ENCODE measurements at places on chromosomes 11 and 22.

DNA sequence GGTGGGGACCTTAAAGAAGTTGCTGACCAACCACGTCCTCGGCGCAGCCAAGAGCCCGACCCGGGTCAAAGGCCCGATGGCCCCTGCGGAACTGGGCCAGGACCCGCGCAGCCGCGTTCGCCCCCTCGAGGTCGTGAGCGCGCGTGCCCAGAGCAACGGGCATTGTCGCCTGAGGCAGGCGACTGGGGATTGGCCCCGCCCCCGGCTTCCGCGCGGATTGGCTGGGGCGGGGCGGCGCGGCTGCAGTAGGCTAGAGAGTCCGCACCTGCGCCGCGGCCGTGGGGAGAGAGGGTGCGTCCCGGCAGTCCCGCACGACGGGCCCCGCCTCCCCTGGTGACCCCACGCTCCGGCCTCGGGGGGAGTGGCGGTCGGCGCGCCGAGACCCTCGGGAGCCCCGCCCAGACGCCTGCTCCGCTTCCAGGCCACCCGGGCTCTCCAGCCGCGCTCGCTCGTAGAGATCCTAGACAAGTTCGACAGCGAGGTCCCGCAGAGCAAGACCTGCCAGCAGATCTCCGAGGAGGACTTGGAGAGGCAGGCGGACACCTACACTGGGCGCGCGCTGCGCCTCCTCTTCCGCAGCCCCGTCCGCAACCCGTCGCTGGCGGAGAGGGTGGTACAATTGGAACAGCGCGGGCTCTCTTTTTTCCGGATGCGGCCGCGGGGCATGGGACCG is 8.3 kb upstream of the PPIL2 start:
- peak; percentile 29 for DNase-seq

GRCh38 chr22:17162731-17163130 is 3.7 kb upstream of the HDHD5 start:
- DNase-seq = no peak

DNA sequence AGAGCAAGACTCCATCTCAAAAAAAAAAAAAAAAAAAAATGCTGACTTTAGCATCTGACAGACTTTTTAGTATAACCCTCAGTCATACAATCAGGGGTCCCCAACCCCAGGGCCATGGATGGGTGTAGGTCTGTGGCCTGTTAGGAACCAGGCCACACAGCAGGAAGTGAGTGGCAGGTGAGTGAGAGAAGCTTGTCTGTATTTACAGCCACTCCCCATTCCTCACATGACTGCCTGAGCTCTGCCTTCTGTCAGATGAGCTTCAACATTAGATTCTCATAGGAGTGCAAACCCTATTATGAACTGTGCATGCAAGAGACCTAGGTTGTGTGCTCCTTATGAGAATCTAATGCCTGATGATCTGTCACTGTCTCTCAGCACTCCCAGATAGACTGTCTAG is 3.3 kb downstream of the FAM227A start:
- no peak for DNase-seq

- no peak for DNase-seq
These were observed 169.1 kb downstream of the CADM1 start for GRCh38 chr11:115334932-115335788.

- DNase-seq = no peak
These were observed 7.2 kb upstream of the UCP3 start for GRCh38 chr11:74015919-74016684.

GRCh38 chr22:49754696-49755630 is 72.7 kb downstream of the BRD1 start:
- DNase-seq = no peak

GRCh38 chr22:39684702-39685281 is 114.2 kb downstream of the CACNA1I start:
- no peak for DNase-seq

- no peak for DNase-seq
These were observed 118.8 kb downstream of the INSC start for GRCh38 chr11:15233371-15234165.

Measured in DMS79 (cell line).